ENCODE measurements at places on chromosomes 1 and 21. TPM values are rescaled to one million over a fixed set of nuclear protein-coding genes. Genes with fewer than 3 reads are reported as not detected.

The GPX7 gene
- total RNA-seq: 36.6 TPM

The HEYL gene
- 0.53 TPM for total RNA-seq

The AJAP1 gene
- total RNA-seq: not detected

The TRIM67 gene
- total RNA-seq: under 0.01 TPM

The GSTM5 gene
- total RNA-seq: 2.0 TPM

The AIRE gene
- total RNA-seq: under 0.01 TPM

The ADAMTSL4 gene
- 6.3 TPM for total RNA-seq

The HMGCS2 gene
- total RNA-seq: not detected

The GRIK3 gene
- not detected for total RNA-seq

The SPRR2G gene
- not detected for total RNA-seq

The ORC1 gene
- 5.7 TPM for total RNA-seq

The SLAMF9 gene
- total RNA-seq: 1.2 TPM

The AADACL3 gene
- total RNA-seq: not detected

The TSTD1 gene
- 12.3 TPM for total RNA-seq

The OPTC gene
- total RNA-seq: not detected

The TSACC gene
- total RNA-seq: not detected

The OPRD1 gene
- total RNA-seq: under 0.01 TPM

The CTSS gene
- 25.8 TPM for total RNA-seq

The MTARC2 gene
- 7.9 TPM for total RNA-seq

The RIPK4 gene
- 46.8 TPM for total RNA-seq

The REN gene
- total RNA-seq: not detected

The EPHA10 gene
- total RNA-seq: not detected

The RSRP1 gene
- 128 TPM for total RNA-seq

The PRSS38 gene
- not detected for total RNA-seq

The WLS gene
- total RNA-seq: 276 TPM

The ZNF683 gene
- total RNA-seq: not detected

The DIRAS3 gene
- 0.99 TPM for total RNA-seq

The LAMB3 gene
- 49.8 TPM for total RNA-seq

The TNFSF4 gene
- total RNA-seq: 1.2 TPM

The KLF18 gene
- not detected for total RNA-seq

The KIFAP3 gene
- total RNA-seq: 36.3 TPM

The TEX50 gene
- not detected for total RNA-seq

The PTPRC gene
- 0.40 TPM for total RNA-seq

The NGF gene
- 7.7 TPM for total RNA-seq

The OVAAL gene
- total RNA-seq: not detected

The CD160 gene
- total RNA-seq: not detected

The APOBEC4 gene
- total RNA-seq: 0.06 TPM

The NEK7 gene
- 293 TPM for total RNA-seq

The C8A gene
- not detected for total RNA-seq

The OLIG2 gene
- not detected for total RNA-seq

The OR2W3 gene
- total RNA-seq: not detected

The SPRR1B gene
- not detected for total RNA-seq

The SELL gene
- 0.79 TPM for total RNA-seq

The HSD3B2 gene
- total RNA-seq: not detected

The CHD5 gene
- 0.13 TPM for total RNA-seq

The MTARC1 gene
- 1.1 TPM for total RNA-seq

The LCA5L gene
- 1.3 TPM for total RNA-seq

Data from aortic smooth muscle cell (primary cell).